ENCODE measurements at places on chromosomes 1 and 21. TPM values are rescaled to one million over a fixed set of nuclear protein-coding genes. Genes with fewer than 3 reads are reported as not detected.

GRCh38 chr1:118012515-118013124 lies 83.1 kb downstream of the WDR3 start:
- ATAC-seq: no peak

DNA sequence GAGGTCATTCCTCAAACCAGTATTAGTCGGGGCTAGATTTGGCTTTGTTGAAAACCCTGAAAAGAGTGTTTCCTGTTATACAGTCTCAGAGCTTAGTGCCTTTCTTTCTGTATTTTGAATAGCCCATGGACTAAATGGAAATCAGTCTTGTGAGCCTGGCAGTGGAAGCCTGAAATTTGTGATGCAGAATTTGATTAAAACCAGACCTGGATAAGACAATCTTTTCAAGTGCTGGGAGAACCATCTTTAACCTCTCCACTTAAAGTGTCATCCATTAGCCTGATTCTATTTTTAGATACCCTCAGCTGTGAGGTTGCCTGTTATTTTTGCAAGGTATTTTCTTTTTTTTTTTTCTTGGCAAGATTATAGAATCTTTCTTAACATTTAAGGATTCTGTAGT lies 19.5 kb downstream of the ACTN2 start:
- no peak for ATAC-seq

Gene SLC25A34
- 0.90 TPM for total RNA-seq

Gene OLFM3
- not detected for total RNA-seq
